Bronchus fibroblast of lung (primary cell): ENCODE measurements at places on chromosomes 16 and 17. TPM values are rescaled to one million over a fixed set of nuclear protein-coding genes. Genes with fewer than 3 reads are reported as not detected.

Gene TNFAIP1
- total RNA-seq = 27.7 and 29.4 TPM in 2 replicates

Gene STAT5B
- 12.5 and 14.1 TPM in 2 replicates for total RNA-seq

Gene KRT16
- total RNA-seq = not detected in 2 replicates

Gene KRT33B
- not detected in 2 replicates for total RNA-seq

Gene KRT17
- 0.89 and 3.7 TPM in 2 replicates for total RNA-seq

Gene PIMREG
- total RNA-seq = 67.5 and 81.5 TPM in 2 replicates

Gene MGAT5B
- 0.50 and 1.2 TPM in 2 replicates for total RNA-seq

Gene TP53TG3
- total RNA-seq = not detected in 2 replicates

Gene WFDC1
- total RNA-seq = 0.59 TPM in 1 of 2 replicates, not detected in the other

Gene ST6GALNAC1
- not detected in 2 replicates for total RNA-seq

Gene CD300LB
- total RNA-seq = not detected in 2 replicates

Gene FGF11
- total RNA-seq = 0.30 TPM in 1 of 2 replicates, not detected in the other

Gene GAS2L2
- total RNA-seq = not detected in 2 replicates

Gene PDILT
- not detected in 2 replicates for total RNA-seq

Gene CD19
- total RNA-seq = not detected in 2 replicates

Gene SRCIN1
- total RNA-seq = 0.15 TPM in 1 of 2 replicates, not detected in the other

Gene GAST
- total RNA-seq = not detected in 2 replicates

Gene FSCN2
- 0.15 TPM in 1 of 2 replicates, not detected in the other for total RNA-seq

Gene SLC16A13
- 1.2 and 2.1 TPM in 2 replicates for total RNA-seq

Gene NPIPA2
- total RNA-seq = 0.15 and 0.34 TPM in 2 replicates

Gene PRSS8
- total RNA-seq = 0.30 and 1.0 TPM in 2 replicates

Gene TPSD1
- total RNA-seq = not detected in 2 replicates

Gene TP53TG3C
- total RNA-seq = not detected in 2 replicates

Gene PRKCB
- total RNA-seq = not detected in 2 replicates

Gene CHST4
- under 0.01 TPM in 1 of 2 replicates, not detected in the other for total RNA-seq

Gene SEC14L5
- total RNA-seq = 0.17 TPM in 1 of 2 replicates, not detected in the other

Gene ACLY
- total RNA-seq = 445 and 520 TPM in 2 replicates
